ENCODE measurements at places on chromosomes 13 and 19.

DNA sequence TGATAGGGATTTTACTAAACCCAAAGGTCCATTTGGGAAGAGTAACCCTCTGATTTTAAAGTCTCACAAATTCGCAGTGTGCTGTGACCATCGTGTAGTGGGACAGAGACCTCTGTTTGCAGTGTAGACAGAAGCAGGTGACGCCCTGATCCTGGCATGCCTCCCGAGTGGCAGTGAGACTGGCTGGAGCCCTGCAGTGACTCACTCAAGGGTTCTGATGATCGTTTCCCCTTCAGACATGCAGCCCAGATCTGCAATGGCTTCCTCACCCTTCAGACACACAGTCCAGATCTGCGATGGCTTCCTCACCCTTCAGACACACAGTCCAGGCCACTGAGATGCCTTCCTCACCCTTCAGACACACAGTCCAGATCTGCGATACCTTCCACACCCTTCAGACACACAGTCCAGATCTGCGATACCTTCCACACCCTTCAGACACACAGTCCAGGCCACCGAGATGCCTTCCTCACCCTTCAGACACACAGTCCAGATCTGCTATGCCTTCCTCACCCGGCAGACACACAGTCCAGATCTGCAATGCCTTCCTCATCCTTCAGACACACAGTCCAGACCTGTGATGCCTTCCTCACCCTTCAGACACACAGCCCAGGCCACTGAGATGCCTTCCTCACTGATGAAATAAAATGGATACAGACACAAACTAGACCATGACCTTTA is 125.2 kb downstream of the ATP11A start:
- DNase-seq, result no peak

GRCh38 chr13:26442541-26442940 is 114.9 kb upstream of the WASF3 start:
- DNase-seq, result no peak

GRCh38 chr13:75316427-75316826 is 165.5 kb downstream of the TBC1D4 start:
- DNase-seq, result no peak

DNA sequence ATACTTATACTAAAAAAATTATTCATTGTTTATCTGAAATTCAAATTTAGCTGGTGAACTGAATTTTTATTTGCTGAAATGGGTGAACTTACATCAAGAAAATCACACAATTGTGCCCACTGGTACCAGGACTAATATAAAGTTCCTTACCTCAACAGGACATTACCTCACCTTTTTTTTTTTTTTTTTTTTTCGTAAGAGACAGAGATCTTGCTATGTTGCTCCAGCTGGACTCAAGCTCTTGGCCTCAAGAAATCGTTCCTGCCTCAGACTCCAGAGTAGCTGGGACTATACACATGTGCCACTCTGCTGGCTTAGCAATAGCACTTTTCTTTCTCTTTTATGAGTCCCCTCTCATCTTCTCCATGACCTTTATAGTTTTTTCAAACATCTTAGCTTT is 22.5 kb upstream of the NDFIP2 start:
- DNase-seq, result no peak

DNA sequence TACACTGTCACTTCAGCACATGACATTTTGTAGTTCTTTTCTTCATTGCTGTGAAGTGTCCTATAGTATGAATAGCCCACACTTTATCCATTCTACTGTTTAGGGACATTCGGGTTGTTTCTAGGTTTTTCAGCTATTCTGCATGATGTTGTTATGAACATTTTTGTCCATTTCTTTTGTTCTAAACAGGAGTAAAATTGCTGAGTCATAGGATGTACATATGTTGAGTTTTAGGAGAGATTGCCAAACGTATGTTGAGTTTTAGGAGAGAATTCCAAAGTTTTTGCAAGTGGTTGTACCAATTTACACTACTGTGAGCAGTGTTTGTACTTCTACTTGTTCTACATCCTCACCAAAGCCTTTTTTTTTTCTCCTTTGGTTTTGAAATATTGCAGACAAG is 115.0 kb downstream of the MTUS2 start:
- DNase-seq, result no peak

DNA sequence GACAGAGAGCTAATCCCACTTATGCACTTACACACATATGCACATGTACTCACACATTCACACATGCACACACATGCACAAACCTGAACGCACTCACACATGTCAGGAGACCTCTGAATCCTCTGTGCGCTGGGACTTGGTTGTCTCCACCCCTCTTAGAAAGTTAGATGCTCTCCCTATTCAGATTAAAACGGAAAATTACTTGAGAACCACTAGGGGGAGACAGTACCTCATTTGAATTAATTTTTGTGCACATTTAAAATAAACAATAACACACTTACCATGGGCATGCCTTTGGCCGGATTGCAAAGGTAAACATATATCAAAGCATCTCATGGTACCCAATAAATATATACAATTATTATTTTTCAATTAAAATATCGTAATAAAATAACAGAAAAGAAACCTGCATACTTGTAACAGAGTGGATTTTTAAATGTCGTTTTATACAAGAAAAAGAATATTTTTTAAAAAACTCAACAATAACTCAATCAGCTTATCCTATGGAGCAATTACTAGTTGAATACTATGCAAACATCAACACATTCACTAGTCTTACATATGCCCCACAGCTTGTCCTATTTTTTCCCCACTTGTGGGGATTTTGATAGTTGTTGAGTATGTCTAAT is 9.5 kb upstream of the LILRB4 start:
- DNase-seq, result no peak

GRCh38 chr19:42132030-42132628 is at the start of gene POU2F2:
POU2F2 (minus strand) TSS chr19:42132446; CDS start chr19:42132411, 35 bp downstream.
- peak; percentile 89 for DNase-seq

DNA sequence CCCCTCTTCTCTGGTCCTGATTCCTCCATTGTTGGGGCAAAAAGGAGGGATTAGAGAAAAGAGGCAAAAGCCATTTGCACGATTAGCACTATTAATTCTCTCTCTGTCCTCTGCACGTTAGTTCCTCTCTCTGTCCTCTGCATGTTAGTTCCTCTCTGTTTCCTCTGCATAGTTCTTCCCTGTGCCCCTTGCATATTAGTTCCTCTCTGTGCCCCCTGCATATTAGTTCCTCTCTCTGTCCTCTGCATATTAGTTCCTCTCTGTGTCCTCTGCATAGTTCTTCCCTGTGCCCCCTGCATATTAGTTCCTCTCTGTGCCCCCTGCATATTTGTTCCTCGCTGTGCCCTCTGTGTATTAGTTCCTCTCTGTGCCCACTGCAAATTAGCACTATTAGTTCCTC is 847.2 kb upstream of the GPC6 start:
- no peak for DNase-seq

- no peak for DNase-seq
Observed at GRCh38 chr19:55256562-55257460, 2.0 kb downstream of the PPP6R1 start.

DNA sequence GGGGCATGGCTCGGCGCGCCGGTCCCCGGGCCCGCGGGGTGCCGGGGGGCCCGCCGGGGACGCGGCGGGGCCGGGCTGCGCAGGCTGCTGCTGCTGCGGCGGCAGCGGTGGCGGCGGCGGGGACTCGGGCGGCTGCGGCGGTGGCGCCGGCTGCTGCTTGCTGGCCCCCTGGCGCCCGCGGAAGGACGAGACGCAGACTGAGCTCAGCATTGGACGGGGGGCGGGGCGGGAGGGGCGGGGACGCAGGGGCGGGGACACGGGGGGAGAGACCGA is 368 bp downstream of the KCNC3 start:
- no peak for DNase-seq

DNA sequence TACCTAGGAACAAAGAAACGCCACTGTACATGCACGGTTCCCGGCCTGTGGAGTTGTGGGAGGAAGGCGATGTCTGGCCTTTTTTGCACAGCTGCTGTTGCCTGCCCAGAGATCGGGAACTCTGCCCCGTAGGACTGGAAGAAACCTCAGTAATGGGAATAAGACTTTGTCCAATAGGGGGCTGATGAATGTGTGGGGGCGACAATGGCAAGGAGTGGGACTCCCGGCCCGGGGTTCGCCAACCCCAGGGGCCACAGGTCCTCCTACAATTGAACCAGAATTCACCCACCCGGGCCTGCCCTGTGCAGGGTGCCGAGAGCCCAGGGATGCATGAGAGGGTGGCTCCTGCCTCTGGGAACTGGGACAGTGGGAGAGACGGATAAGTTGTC is 2.0 kb upstream of the CEBPA start:
- DNase-seq, result no peak

Measured in activated T-cell treated with anti-CD3 and anti-CD28 coated beads, Interleukin-2, amount 50 U/mL, for 24 hours (primary cell).